Brain microvascular endothelial cell (primary cell): ENCODE measurements at places on chromosomes 3 and 15.

GRCh38 chr3:71271596-71271995, 311.9 kb downstream of the FOXP1 start:
- no peak for DNase-seq

DNA sequence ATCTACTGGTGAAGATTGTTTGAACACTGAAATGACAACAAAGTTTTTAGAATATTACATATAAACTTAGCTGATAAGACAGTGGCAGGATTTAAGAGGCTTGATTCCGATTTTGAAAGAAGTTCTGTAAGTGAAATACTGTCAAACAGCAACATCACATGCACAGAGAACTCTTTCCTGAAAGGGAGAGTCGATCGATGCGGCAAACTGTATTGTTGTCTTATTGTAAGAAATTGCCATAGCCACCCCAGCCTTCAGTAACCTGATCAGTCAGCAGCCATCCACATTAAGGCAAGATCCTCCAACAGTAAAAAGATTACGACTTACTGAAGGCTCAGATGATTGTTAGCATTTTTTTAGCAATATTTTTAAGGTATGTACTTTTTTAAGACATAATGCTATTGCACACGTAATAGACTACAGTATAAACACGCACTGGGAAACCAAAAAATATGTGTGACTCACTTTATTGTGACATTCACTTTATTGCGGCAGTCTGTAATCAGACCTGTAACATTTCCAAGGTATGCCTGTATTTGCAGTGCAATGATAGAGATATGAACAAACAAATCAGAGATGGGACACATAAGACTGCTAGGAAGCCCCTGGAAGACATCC, 225.6 kb upstream of the UBE2E1 start:
- DNase-seq = peak; percentile 59

- DNase-seq = no peak
Observed at GRCh38 chr3:1726741-1727140, 371.9 kb upstream of the CNTN4 start.

DNA sequence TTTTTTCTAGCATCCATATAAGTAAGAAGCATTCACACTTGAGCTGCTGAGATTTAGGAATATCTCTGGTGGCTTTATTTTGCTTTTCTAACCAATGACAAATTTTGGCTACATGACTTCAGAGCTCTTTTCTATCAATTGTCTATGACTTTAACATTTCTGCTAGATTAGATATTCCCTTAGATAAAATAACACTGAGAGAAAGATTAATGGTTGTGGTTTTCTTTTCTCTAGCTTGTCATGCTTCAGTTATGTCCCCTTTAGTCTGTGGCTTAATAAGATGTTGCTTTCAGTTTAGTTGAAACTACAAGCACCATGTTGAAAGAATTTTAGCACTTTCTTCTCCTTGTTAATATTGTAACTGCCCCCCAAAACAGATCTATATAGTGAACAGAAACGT, 665.6 kb upstream of the CCDC54 start:
- DNase-seq = no peak

DNA sequence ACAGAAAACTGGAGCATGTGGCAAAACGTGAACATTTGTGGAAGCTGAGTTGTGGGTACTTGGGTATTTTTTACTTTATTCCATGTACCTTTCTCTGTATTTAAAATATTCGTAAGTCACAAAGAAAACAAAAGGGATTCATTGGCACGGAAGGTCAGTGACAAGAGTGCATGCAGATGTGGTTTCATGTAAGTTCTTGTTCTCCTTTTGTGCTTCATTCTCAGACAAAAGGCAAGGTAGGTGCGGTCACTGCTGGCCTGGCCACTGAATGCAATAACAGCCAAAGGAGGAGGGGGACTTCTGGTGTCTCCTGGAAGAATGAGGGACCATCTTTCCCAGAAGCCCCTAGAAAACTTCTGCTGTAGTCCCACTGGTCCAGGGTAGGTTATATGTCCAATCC, 200.0 kb upstream of the TOPAZ1 start:
- no peak for DNase-seq

DNA sequence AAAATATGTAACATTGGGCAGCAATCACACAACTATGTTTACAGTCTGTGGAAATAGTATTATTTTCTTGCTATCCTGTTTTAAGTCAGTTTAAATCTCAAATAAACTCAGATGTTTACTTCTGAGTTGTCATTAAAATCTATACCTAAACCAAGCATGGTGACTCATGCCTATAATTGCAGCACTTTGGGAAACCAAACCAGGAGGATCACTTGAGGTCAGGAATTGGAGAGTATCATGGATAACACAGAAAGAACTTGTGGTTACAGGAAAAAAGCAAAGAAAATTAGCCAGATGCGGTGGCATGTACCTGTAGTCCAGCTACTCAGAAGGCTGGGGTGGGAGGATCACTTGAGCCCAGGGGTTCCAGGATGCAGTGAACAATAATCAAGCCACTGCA, 631.6 kb upstream of the EPHA6 start:
- no peak for DNase-seq

GRCh38 chr3:30742796-30743619, 136.6 kb downstream of the TGFBR2 start:
- no peak for DNase-seq

GRCh38 chr3:26104851-26105251, 315.0 kb downstream of the OXSM start:
- DNase-seq = no peak

DNA sequence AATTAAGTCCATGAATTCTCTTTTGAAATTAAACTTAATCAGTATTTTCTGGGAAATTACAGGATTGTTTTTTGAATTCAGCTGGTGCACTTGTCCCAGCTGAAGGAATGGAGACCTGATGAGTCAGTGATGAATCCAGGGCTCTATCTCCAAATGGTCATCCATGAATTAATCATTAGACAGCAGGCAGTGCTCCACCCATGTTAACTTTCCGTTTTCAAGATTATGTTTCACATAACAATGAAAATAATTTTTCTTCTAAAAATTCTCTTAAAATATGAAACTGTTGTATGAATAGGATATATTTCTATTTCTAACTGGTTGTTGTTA, 13.9 kb upstream of the PAQR9 start:
- DNase-seq = peak; percentile 31

DNA sequence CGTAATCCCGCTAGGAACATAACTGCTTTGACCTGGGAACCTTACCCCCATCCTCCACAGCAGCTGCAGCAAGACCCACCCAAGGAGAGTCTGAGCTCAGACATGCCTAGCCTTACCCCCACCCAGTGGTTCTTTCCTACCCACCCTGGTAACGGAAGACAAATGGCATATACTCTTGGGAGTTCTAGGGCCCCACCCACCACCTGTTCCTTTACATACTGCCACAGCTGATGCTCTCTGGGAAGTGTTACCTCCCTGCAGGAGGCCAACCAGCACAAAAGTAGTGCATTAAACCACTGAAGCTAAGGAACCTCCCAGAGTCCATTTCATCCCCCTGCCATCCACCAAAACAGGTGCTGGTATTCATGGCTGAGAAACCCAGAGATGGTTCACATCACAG, 50.6 kb upstream of the AZI2 start:
- DNase-seq = no peak

- DNase-seq = no peak
Observed at GRCh38 chr3:50516440-50516871, 13.0 kb upstream of the CACNA2D2 start.

DNA sequence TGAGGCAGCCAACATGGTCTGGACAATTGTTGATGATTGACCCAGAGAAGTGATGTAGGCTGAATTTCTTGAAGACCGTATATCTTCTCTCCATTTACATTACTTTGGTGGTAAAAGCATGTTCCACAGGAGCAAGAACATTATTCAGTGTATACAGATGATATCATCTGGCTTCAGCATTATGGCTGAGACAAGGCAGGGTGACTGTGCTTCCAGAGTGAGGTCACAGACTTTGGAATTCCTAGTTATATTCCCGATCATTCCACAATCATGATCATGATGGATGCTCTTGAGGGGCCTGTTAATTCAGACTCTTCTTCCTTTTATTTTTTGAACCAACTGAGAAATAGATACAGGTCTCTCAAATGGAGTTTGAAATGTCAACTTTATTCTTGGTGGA, 19.0 kb downstream of the PLS1 start:
- DNase-seq = no peak

- no peak for DNase-seq
Observed at GRCh38 chr15:35455201-35455600, 90.8 kb downstream of the DPH6 start.

- peak; percentile 41 for DNase-seq
Observed at GRCh38 chr15:89496155-89497098, at the start of gene RHCG. Gene RHCG, minus strand, starts transcription at chr15:89496583. Its CDS starts 39 bp downstream, at chr15:89496544.

DNA sequence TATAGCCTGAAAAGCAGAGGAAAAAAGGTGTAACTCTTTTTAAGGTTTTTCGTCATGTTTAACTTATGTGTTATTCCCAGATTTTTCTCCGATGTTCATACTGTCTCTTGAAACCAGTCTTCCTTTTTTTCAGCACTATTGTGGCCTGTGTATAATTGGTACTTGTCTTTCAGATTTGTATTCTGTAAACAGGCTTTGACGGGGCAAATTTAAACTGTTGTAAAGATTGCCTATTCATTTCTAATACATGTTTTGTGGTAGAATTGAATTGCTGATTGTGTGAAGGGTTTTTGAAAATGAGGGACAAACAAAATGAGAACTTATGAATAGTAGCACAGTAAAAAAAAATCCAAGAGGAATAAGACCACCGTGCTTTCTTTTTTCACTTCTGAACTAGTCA, 33.6 kb downstream of the AKAP13 start:
- DNase-seq = no peak

- DNase-seq = no peak
Observed at GRCh38 chr3:188034989-188035388, 119.0 kb upstream of the LPP start.

DNA sequence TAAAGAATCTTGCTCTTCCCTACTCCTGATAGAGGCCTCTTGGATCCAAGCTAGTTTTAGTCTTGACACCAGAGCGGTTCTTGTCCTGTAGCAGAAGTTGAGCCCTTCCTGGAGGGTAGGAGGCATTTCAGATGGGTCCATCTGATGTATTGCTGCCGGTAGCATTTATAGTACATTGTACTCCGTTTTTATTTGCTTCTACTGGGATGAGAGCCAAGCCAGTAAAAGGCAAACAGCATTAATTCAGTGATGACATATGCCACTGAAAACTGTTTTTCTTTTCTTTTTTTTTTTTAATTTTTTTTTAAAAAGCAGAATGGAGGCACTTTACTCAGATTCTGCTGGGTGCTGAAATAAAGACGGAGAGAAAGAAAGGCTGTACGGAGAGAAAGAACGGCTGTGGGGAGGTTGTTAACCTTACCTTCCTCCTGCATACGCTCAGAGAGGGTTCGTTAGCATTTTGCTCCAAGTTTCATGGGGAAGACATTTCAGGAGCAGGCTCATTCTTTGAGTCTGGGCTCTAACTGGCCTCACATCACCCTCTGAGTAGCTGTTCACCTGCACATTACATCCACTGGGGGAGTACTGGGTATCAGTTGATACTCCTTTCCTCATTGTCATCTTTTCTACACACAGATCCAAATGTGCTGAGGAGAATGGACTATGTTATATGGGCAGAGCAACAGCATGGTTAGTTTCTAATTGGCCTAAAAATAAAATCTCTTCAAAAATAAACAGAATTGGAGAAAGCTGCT, 161.5 kb downstream of the FEZF2 start:
- DNase-seq = no peak

DNA sequence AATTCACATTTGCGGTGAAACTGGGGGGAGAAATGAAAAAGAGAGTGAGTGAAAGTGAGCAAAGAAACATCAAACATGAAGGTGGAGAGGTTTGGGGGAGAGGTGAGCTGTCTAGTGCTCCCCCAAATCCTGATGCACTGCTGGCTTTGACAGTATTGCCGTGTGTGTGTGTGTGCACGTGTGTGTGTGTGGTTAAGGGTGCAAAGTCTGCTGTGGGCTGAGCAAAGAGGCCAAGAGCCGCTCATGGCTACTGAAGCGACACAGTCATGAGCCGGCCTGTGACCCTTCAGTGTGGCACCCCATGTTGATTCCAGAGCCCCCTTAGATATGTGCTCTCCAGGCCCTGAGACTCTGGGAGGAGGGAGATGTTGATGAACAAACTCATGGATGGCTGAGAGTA, 94.3 kb downstream of the DGKG start:
- no peak for DNase-seq

- DNase-seq = no peak
Observed at GRCh38 chr3:10835406-10835805, 19.4 kb downstream of the SLC6A11 start.

GRCh38 chr15:93332168-93332553, 243.2 kb upstream of the RGMA start:
- DNase-seq = no peak
